Frontal cortex (tissue), 4 donors: ENCODE measurements at places on chromosomes 3 and 15.
A peak's percentile ranks its signal among the peaks of the same experiment; 100 is the strongest.

- no peak for DNase-seq
These were observed 43.6 kb upstream of the APH1B start for GRCh38 chr15:63233667-63234423.

DNA sequence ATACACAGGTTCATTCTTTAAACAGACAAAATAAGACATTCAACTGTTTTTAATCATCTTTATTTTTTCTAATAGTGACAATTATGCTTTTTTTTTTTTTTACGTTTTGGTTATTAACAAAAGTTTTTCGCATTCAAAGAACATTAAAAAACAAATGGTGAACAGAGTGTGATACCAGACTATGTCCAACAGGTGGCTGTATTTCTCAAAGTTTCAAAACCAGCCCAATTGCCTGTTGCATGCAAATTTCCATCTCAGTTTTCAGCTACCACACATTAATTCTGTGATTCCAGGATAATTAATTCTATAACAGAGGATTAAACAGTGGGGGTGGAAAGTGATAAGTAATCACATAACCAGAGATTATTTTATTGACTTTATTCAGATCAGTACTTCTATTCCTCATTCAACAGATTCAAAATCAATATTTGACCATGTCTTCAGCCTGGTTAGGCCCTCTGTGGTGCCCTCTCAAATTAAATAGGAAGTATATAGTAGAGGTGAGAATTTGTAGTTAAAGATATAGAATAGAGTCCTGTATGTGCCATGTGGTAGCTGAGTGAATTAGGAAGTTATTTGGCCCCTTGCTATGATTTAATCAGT, 122.2 kb upstream of the DCBLD2 start:
- peak; percentile 10 for DNase-seq

DNA sequence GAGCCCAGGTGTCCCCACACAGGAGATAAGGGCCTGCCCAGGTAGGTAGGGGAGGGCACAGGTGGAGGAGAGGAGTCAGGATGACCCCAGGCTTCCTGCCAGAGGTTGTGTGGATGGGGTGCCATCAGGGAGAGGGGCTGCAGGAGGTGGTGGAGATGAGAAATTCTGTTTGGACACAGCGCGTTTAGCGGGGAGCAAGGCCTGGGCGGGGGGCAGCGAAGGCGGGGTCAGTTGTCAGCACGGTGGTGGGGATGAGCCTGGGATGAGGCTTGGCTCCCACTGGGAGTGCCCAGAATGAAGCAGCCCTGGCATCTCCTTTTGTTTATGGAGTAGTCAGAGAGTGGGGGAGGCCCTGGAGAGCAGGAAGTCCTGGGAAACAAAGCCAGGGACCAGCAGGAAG, 14.6 kb downstream of the RNF123 start:
- no peak for DNase-seq

- no peak for DNase-seq
These were observed 21.6 kb downstream of the ANAPC13 start for GRCh38 chr3:134464064-134464688.

GRCh38 chr3:160754371-160754854, 1.6 kb upstream of the PPM1L start:
- DNase-seq = no peak

DNA sequence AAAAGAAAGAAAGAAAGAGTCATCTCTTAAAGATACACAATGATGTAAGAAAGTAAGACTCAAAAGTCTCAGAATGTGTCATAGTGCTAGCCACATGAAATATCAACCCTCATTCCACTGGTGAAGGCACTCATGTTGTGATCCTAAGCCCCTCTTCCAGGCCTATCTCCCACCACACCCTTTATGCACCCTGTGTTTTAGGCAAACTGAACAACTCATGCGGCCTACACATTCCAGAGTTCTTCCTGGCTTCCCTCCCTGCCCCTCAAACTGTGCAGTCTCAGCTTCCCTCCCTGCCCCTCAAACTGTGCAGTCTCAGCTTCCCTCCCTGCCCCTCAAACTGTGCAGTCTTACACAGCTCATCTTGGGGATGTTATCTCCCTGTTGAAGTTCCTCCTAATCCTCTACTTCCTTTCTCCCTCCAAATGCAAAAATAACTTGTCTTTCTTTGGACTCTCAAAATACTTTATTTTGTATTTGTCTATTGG, 69.0 kb upstream of the FNDC3B start:
- no peak for DNase-seq

DNA sequence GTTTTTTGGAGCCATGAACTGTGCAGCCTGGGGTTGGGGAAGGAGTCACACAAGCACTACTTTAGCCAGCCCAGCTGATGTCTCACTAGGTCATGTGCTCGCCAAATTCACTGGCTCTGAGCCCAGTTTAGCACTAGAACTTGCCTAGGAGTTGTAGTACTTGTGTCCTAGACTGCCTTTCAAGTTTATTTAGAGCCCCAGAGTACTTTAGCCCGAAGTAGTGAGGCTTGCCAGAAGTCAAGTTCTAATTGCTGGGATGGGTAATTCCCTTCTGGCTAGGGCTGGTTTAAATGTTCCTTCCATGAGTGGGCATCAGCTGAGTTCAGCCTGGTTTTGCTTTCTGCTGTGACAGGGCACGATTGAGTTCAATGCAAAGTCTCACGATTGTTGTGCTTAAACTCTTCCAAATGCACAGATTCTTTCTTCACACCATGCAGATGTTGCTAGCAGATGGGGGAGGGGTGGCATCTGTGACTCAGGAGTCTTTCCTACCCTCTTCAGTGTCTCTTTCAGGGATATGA, 228.2 kb upstream of the ZPLD1 start:
- DNase-seq = no peak

DNA sequence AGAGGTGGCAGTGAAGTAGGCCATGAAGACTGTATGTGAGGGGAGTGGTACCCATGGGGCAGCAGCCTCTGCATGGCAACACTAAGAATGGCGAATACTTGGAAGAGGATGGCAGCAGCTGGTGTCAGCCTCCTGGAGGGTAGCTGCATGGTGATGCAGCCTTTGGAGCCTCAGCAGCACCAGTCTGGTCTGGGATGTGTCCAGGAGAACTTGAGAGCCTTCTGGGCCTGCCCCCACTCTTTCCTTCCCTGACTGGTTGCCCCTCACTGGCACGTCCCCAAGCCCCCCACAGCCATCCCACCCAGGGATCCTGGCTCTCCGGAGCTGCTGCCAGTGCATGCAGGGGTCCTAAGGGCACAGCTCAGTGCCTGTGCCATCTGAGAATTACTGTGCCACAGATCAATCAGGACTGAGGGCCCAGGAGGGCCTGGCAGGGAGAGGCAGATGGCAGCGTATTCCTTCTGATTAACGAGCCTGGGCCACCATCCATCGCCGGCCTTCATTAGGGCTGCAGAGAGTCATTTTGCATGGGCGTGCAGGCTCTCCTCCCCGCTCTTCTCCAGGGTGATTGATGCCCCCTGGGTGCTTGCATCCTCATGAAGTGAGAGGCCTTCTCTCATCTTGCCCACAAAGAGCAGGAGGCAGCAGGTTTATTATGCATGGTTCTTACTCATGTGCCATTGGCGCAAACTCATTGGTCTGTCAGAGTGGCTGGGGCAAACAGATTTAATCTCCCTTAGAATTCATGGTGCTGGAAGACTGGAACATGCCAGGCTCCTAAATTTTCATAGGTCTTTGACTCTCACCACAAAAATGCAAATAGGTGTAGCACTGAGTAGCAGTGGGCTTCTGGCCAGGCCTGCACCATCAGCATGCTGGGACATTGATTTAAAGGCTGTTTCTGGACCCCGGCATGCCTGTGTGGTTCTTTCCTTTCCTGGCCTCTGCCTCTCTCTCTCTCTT, 116.8 kb downstream of the EPHB1 start:
- no peak for DNase-seq

DNA sequence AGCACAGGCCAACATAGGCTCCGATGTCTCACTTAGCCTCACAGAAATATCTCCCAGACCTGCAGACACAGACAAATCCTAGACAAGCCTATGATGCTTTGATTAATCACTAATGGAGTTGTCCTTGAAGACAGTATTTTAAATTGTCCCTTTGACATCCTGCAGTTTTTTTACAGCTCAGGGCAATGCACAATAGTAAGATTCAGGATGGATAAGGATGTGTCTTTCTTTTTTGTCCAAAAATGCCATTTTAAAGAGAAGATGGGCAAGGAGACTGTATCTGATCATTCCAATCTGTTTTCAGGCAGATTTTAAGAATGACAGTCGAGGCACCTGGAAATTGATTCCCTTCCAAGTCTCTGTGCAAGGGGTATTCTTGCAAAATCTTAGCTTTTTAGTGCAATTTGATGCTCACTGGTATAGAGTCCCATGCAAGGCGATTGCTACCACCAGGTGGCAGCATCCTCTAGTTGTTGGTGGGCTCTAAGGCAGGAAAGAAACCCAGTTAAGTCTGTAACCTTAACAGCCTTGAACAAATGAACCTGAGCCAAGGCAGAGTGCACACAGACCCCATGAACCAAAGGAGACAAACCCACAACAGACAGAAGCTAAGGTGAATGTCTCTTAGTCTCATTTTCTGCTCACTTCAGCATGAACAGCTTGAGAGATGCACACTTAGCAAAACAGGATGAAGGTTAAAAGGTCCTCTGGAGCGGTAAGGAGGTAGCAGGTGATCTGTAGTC, 51.2 kb upstream of the MINAR1 start:
- peak; percentile 36 for DNase-seq

- no peak for DNase-seq
These were observed 107.7 kb downstream of the IGF2BP2 start for GRCh38 chr3:185717121-185717520.

GRCh38 chr3:187610981-187611511, 59.1 kb downstream of the SST start:
- no peak for DNase-seq

DNA sequence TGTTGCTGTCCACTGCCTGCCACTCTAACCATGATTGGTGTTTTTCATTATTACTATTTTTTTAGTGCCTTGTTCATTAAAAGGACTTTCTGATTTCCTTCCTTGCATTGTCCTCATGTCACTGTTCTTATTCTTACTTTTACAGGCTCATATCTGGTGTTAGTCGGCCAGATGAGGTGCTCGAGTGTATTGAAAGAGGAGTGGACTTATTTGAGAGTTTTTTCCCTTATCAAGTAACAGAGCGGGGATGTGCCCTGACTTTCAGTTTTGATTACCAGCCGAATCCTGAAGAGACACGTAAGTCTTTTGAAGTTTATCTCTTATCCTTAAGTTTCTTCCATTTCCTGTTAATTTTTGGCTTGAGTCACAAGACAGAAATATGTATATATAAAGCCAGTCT, 23.2 kb downstream of the QTRT2 start:
- no peak for DNase-seq

DNA sequence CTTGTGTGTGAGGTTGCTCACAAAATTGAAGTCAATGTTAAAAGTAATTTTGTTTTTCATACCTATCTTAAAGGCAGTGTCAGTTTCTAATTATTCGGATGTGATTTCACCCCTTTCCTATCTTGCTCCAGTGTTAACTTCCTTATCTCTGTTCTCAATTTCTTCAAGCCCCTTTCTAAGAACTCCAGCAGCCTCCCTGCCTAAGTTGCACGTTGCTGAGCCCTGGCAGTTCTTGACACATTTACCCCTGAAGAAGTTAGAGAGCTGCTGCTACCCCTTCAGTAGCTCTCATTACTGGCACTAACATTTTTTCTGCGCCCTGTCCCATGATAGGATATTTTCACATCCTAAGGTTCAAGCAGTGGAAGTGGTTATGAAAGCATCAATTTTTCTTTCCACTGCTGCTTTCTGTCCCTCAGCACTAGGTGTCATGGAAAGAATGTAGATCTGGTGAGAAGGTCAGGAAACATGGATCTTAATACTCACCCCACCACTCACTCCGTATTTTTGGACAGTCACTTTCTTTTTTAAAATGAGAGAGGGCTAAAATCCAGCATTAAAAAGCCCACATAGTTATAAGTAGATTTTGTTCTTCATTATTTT, 62.9 kb downstream of the OPA1 start:
- no peak for DNase-seq

DNA sequence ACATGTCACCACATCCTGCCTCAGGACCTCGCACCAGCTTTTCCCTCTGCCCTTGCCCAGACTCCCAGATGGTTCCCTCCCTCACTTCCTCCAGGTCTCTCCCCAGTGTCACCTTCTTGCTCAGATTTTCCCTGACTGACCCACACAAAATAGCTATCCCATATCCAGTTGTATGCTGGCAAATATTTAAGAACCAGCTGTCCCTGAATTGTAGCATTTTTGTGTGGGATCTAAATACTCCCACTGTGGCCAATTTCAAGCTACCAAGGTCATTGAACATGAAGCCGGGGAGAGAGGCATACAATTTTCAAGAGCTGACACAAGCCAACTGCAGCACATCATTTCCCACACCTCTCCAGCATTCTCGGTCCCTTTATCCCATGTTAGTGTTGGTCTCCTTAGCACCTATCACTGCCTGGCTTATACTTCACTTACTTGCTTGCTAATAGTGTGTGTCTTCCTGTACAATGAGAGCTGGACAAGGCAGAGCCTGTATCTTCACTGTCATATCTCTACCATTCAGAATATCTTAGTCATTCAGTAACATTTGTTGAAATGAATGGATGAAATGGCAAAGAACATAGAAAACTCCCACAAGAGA, 101.3 kb upstream of the CTNNB1 start:
- no peak for DNase-seq

- DNase-seq = no peak
These were observed 11.4 kb downstream of the CHCHD6 start for GRCh38 chr3:126715432-126715831.

- no peak for DNase-seq
These were observed 228.1 kb upstream of the ATP10A start for GRCh38 chr15:26091184-26091583.

DNA sequence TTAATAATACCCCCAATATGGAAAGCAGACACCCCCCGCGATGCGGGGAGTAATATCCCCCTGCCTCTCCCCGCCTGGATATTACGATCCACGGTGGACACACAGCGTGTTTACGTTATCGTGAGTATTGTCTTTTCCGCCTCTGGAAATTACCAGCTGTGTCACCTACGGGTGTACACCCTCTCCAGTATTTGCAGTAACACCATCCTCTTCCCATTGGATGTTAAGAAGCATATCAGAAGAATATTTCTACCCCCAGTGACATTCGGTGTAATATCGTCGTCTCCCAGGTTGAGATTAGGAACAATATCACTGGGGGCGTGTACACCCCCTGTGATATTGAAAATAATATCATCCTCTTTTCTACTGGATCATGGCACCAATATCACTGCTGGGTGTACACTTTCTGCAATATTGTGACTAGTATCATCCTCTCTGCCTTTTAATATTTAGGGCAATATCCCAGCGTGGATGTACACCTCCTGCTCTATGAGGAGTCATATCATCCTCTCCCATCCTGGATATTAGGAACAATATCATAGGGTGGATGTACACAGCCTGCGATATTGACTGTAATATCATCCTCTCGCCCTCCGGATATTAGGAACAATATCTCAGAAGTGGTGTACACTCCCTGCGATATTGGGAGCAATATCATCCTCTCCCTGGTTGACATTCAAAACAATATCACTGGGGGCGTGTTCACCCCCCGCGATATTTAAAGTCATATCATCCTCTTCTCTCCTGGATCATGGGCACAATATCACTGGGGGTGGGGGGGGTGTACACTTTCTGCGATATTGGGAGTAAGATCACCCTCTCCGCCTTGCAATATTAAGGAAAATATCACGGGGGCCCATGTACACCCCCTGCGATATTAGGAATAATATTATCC, 20.3 kb upstream of the BMF start:
- no peak for DNase-seq
